ENCODE measurements at places on chromosomes 11 and 22.

- DNase-seq: no peak
Measured at GRCh38 chr22:25006354-25006753, 53.8 kb downstream of the KIAA1671 start.

DNA sequence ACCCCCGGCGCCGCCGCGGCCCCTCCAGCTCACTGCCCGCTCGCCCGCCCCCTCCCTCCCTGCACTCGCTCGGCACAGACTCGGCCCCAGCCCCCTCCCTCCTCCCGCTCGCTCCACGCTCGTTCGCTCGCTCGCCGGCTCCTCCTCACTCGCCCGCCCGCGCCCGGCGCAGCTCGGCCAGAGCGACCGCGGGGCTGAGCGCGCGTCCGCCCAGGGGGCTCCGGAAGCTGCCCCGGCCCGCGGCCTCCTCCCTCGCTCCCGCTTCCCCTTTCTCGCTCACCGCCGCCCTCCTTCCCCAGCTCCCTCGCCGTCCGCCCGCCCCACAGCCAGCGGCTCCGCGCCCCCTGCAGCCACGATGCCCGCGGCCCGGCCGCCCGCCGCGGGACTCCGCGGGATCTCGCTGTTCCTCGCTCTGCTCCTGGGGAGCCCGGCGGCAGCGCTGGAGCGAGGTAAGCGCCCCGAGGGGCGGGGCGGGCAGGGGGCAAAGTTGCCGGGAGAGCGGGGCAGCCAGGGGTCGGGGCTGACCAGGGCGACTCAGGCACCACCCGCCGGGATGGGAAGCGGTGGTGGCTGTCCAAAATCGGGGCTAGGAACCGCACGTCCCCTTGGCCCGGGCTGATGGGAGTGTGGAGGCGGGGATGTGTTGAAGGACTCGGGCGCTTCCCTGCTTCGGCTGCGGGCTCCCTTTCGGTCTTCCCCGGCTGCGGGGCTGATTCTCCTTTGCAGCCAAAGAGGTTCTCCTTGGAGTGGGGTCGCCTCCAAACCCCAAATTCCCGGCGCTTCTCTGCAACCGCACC, at the start of gene SEZ6L:
SEZ6L (plus strand) TSS at position 148 of the 797 bp plus-strand sequence; CDS start at position 356, 208 bp downstream.
- DNase-seq: peak; percentile 80

DNA sequence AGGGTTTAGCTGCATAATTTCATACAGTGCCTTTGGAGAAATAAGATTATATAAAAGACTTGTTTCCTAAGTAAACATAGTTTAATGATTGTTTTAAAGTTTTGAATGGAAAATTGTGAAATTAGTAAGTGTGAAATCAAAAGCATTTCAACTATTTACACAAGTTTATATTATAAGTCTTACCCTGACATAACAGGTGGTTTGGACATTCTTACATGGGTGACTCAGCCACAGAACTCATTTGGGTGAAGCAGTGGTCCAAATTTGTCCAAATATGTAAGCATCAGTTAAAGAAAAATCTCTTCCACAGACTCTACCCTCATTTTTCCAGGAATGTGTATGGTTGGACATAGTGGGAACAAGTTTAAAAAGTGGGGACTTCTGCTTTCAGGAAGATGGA, 68.0 kb downstream of the USP47 start:
- no peak for DNase-seq

- no peak for DNase-seq
Measured at GRCh38 chr11:126719740-126720139, 280.8 kb downstream of the KIRREL3 start.

DNA sequence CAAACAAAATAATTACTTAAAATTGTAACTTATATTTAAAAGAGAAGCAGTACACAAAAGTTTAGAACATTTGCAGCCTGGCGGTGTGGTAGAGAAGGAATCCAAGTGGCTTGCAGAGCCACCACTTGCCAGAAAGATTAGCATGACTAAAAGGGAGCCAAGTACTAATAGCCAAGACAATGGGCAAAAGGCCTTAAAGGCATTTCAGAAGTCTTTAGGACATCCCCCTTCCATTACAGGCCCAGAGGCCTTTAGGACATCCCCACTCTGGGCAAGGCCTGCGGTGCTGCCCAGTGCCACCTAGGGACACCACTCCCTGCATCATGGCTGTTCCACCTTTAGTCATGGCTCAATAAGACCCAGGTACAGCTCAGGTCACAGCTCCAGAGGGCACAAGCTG, 32.4 kb downstream of the TMEM225 start:
- no peak for DNase-seq

GRCh38 chr11:43408277-43408676, 49.6 kb downstream of the TTC17 start:
- no peak for DNase-seq

DNA sequence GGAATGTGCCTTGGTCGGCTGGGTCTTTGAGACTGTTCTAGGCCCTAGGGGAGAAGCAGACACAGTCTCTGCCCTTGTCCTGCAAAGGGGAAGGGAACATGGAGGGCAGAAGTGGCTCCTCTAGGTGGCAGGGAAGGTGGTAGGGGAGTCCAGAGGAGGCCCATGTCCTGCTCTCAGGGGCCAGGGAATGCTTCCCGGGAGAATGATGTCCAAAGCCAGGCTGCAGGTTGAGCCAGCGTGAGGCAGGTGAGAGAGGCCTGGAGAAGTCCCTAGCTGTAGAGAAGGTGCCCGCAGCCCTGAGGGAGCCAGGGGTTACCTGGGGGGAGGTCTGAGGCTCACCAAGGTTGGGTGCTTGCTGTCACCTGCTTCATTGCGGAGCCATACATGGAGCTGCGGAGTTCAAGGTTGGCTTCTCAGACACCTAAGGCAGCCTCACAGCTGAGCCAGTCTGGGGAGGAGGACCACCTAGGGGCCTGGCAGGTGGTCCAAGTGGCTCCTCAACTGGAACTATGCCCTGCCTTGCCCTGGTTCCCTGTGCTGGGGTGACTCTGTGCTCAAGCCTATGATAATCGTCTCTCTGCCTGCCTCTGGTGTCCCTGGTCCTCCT, 46.1 kb downstream of the SMIM38 start:
- no peak for DNase-seq

DNA sequence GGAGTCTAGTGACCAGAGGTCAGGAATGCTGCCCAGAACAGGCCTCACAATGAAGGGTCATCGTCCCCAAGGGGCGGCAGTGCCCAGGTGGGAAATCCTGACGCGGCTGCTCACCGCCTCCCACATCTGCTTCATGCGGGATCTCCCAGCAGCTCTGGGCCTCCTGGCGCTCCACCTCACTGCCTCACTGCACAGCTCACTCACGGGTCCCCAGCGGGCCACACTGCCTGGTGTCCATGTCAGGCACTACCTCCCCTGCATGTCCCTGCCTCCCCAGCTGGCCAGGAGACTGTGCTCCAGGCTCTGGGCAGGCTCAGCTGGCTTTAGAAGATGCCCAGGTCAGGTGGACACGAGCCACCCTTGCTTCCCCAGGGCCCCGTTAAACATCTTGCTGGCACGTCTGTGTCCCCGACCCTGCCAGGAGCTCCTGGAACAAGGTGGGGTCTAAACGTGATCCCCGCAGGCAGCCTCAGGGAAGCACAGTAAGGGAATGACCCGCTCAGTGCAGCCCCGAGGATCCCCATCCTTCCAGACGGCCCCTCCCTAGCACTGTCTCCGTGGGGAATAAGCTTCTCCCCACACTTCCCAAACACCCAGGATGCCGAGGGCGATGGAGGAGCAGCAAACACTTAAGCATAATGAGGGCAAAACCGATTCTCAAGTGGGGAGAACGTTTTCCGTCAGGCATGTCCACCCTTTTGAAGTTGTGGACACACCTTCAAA, 93.2 kb downstream of the TRMU start:
- DNase-seq: no peak

DNA sequence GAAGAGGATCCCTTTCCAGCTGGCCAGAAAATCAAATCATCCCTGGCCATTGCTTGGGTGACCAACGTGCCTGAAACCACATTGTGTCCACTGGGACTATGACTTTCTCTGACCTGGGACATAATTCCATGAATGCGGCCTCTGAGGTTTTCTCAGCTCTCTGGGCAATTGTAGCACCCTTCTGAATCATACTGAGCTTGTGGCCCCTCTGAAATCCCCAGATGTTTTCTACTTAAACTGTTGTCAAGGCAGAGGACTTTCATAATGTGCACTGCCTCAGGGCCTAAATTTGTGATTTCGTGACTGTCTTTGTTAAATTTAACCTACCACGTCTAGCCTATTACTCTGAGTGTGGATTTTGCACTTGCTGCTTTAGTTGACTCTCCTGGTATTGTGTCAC, 321.1 kb upstream of the PLET1 start:
- DNase-seq: no peak

DNA sequence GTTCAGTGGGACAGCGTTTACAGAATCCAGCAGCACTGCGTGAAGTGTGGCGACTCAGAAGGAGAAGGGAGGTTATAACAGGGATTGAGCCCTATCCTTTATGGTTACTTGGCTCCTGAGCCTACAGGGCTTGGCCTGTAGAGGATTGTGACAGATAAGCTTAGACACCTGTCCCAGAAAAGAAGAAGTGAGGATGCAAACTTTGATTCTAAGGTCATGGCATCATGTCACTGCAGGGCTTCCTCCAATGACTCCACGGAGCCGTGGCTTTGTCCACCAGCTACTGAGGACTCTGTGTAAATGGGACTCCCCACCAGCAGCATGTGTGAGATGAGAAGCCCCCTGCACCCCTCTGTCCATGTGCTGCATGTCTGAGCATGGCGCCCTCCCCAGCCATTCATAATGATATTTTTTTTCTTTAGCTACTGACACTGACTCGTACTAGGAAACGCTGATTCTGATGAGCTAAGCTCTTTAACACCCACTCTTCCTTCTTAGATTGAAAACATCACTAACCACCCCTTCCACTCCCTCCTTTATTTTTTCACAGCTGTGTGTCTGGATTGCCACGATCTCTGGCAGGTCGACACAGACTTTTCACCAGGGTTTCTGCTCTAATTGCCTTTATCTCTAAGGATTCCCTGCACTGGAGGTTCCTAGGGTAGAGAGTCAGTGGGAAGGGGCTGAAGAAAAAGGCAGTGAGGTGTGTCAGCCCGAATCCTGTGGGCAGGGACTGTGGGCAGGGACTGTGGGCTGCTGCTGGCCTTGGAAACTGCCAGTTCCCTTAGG, 65.5 kb upstream of the TTC12 start:
- no peak for DNase-seq

DNA sequence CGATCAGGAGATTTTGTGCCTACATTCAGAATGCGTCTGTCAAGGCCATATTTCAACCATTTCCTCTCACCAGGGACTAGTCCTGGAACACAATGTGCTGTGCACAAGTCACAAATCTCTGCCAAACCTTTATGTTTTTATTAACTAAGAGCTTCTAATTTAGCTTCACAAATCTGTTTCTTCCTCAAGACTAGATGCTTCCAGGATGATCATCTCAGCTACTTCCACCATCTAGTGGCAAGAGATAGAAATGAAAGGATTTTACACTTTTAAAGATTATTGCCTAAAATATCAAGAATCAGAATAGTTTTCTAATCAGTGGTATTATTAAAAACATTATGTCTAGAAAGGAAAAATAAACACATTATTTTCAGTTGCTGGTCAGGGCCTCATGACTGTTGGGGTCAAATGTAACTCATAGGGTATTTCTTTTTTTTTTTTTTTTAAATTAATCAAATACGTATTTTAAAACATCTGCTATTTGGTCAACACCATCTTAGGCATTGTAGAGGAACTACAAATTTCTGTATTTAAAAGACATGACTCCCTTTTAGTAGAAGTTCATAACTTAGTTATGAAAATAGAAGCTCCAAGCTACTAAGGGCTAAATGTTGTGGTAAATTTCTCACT, 1102.6 kb downstream of the DLG2 start:
- peak; percentile 44 for DNase-seq
